ENCODE measurements at places on chromosomes 7 and 10. TPM values are rescaled to one million over a fixed set of nuclear protein-coding genes. Genes with fewer than 3 reads are reported as not detected.

GRCh38 chr7:31326416-31326815, 14.1 kb downstream of the NEUROD6 start:
- no peak for DNase-seq

- DNase-seq = no peak
Observed at GRCh38 chr10:25934621-25935139, 651 bp downstream of the MYO3A start.

GRCh38 chr10:21505711-21506278, 19.7 kb downstream of the SKIDA1 start:
- no peak for DNase-seq

- DNase-seq = no peak
Observed at GRCh38 chr7:18045171-18045570, 17.5 kb upstream of the PRPS1L1 start.

- DNase-seq = no peak
Observed at GRCh38 chr10:1532636-1533035, 204.7 kb downstream of the ADARB2 start.

DNA sequence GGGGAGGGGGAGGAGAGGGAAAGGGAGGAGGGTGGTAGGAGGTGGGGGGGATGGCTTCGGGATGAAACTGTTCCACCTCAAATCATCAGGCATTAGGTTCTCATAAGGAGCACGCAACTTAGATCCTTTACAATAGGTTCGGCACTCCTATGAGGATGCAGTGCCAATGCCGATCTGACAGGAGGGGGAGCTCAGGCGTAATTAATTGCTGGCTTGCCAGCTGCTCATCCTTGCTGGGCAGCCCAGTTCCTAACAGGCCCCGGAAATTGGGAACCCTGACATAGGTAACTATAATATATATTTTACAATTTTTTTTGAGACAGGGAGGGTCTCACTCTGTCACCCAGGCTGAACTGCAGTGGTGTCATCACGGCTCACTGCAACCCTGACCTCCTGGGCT, 118.8 kb upstream of the SFMBT2 start:
- peak; percentile 28 for DNase-seq

DNA sequence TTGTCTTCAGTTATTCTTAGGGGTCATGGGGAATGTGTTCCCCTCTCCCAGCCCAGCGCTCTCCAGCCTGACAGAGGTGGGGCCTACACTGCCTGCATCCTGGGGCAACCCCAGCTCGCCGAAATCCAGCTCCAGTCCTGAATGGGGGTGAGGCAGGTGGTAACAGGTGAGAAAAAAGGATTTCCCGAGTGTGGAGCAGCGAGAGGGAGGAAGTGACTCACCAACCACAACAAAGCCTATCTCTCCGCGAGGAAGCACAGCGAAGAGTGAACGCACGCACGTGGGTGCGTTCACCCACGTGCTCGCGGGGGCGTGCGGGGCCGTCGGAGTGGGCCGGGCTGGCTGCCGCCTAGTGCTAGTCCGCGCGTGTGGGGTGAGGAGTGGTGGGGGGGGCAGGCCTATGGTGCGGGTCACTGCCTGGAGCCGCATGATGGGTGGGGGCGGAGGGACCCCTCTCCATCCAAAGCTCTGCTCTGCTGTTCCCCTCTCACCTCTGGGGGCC, 855 bp upstream of the PALD1 start:
- DNase-seq = no peak

DNA sequence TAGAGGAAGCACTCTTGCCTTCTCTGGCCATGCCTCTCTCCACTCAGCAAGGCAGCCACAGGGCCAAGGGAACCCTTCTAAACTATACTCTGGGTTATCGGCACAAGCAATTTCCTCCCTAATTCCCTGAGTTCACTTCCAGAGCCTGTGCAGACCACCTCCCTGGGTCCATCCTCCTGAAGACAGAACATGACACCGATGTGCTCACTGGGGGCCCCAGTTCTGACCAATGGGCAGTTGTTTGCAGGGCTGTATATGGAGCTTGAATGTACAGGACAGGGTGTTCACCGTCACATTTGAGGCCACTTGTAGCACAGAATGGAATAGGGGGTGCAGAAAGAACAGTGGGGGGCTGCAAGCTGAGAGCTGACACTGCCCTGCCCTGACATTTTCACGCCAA, 77.7 kb downstream of the TFEC start:
- DNase-seq = no peak

GRCh38 chr10:58765910-58766309, 253.2 kb downstream of the BICC1 start:
- DNase-seq = no peak

- peak; percentile 29 for DNase-seq
Observed at GRCh38 chr7:149027611-149028345, 527 bp downstream of the PDIA4 start.

DNA sequence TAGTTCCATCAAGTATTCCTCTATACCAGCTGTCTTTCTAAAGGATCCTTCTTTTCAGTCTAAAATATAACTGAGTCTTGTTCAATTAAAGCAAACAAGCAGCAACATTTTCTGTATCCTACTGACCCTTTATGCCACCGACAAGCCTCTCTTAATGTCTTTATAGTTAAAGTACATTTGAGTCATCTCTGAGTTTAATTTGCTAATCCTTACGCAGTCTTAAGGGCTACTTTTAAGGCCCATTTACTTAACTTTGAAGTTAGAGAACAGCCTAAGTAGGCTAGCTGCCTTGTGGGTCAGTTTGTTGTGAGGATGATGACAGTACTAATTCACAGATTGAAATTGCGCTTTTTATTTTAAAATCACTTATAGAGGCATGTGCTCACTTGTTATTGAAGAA, 265.5 kb upstream of the FERD3L start:
- no peak for DNase-seq

- DNase-seq = no peak
Observed at GRCh38 chr10:78427497-78428031, 393.9 kb downstream of the RPS24 start.

DNA sequence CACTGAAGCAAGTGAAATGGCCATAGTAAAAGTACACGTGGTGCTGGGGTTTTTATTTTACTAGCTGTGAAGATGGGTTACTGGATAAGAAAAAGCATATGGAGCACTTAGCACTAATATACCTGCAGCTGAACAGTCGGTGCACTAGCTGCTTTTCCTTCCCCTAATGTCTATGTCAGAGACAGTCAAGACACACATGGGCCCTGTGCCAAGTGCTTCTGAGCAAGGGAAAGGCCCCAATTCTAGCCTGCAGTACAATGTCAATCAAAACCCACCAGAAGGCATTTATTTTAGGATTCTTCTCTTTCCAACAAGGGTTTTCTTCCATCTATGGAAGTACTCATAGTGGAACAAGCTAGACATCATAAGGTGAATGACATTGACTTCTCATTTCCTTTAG, 716.7 kb downstream of the CCSER2 start:
- no peak for DNase-seq

DNA sequence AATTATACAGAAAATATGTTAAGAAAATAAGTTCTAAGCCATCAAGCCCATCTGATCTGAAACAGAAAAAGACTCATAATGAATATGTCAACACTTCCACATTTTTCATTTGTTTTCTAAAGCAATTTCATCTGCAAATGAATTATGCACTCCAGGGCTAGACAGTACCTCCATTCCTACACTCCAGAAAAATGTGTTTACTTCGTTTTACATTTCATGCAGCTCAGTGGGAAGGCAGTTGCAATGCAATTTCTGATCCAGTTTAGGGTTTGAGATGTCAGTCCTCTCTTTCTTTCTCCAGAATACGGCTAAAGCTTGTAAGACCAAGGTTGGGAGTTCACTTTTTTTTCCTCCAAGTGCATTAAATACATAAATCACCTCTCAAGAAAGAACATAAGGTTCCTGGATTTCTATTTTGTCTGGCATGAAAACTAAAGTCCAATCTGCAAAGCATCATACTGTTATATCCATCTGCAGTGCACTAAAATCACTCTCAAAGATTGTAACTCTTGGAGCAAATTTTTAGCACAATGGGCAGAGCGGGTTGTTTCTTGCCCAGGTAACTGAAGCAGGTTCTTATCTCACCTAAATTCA, 348.8 kb upstream of the C7orf33 start:
- DNase-seq = no peak

DNA sequence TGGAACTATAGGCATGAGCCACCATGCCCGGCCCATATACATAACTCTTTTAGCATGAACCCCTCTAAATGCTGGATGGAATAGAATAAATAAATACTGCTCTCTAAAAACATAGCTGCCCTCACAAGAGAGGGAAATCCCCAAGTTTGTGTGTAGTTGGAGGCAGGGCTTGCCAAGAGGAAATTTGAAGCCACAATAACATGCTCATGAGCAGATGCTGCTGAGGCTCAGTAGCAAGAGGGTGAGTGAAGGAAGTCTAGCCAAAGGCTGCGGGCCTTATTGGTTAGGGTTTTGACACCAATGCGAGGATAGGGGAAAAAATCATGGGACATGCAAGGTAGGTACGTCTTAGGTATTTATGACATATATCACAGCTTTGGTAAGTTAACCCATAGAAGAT, 17.3 kb downstream of the TPK1 start:
- no peak for DNase-seq

GRCh38 chr10:71008150-71008549, 119.8 kb upstream of the PCBD1 start:
- no peak for DNase-seq

DNA sequence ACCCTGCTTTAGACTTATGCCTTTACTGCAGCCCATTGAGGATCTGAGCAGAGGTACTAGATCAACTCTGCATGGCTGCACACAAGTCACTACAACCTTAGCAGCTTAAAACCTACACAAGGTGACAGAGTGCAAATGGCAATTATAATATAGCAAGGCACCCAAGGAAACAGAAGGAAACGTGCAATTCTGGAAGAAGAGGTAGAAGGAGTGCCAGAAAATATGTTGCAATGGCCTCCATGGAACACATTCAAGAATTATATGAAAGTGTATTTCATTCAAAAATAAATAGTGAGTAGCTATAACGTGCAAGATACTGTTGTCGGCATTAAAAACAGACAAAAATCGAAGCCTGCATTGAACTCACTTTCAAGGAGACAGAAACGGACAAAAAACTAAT, 2.9 kb upstream of the AKR1C8 start:
- DNase-seq = no peak

- peak; percentile 74 for DNase-seq
Observed at GRCh38 chr7:29684787-29685650, 121.3 kb upstream of the WIPF3 start.

DNA sequence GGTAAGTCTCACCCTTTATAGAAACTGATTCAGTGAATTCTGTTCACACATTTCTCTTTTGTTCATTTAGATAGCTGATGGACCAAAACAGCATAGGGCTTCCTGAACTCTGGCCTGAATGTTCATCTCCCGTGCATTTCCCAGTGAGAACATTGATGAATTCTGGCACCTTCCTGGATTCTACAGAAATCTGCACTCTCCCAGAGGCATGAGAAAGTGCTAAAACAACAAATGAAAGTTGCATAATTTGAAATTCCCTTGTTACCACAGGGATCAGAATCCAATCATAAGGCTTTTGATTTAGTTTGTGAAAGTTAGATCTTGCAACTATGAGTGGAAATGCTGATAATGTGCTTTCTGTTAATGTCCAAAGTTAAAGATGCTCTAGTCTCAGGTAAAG, 29.7 kb upstream of the SCIN start:
- no peak for DNase-seq

GRCh38 chr10:75398200-75398691, 3.3 kb downstream of the ZNF503 start:
- no peak for DNase-seq

DNA sequence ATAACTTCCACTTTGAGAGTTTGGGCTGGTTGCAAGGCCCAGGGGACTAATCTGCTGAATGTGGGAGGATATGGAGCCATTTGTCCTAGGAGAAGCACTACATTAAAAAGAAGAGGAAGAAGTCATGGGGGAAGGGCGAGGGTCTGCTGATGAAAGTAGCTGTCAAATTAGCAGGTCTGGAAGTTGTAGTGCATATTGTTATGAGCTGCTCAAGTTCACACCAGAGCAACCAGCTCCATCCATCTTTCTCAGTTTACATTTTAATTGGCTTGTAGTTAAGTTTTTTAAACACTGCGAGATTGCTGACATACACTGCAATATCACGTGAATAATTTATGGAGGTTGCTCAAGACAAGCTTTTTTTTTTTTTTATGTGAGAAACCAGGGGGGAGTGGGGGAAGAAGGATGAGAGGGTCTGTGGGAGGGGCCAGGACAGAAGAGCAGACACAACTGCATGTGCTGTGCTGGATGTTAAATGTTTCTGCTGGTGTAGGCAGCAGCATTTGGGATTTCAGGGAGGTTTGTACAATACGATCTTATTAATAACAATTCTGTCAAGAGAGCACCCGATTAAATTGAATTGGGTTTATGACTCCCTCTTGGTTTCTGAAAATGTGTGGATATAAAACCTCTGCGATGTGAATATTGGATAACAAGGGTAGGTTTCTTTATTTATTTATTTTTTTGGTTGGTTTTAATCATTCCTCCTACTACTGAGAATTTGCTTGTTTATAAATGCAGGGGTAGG, 759.0 kb upstream of the GALNT17 start:
- no peak for DNase-seq

- DNase-seq = no peak
Observed at GRCh38 chr7:97697396-97697795, 34.5 kb upstream of the TAC1 start.

- DNase-seq = no peak
Observed at GRCh38 chr10:12103802-12104201, 25.7 kb upstream of the SEC61A2 start.

GRCh38 chr10:28806951-28807759, 129.8 kb downstream of the BAMBI start:
- no peak for DNase-seq

GRCh38 chr10:106857213-106857612, 307.3 kb downstream of the SORCS1 start:
- DNase-seq = no peak

DNA sequence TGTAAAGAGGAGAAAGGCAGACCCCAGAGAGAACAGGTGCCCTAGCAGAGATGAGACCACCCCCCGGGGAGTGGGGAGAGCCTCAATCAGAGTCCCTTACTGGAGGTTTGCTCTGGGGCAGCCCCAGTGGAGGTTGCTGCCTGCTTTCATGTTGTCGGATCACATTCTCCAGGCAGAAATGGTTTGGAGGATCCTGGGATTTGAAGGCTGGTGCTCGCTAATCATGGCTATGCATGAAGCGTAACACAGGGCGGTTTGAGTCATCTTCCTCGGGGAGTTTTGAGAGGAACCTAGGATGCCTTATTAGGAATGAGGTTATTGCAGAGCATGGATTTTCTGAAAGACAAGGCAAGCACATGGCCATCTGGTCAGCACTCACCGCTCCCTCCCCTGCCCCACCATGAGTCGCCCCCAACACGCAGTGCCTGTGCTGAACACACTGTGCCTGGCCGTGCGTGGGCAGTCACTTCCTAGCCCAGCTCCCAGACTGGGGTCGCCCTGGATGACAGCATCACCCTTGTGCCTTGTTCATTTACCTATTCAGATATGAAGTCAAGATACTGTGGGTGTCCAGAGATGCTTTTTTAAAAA, 319.9 kb downstream of the DPP6 start:
- DNase-seq = peak; percentile 47

GRCh38 chr7:154906736-154907355, 96.1 kb downstream of the PAXIP1 start:
- DNase-seq = no peak

THSD7A gene
- not detected for total RNA-seq

LOXL4 gene
- not detected for total RNA-seq

ECHS1 gene
- total RNA-seq = 105 TPM

ADAM12 gene
- not detected for total RNA-seq

PTPN20 gene
- total RNA-seq = not detected

TUBB8 gene
- total RNA-seq = 1.4 TPM

CTBP2 gene
- 85.3 TPM for total RNA-seq

CRYGN gene
- not detected for total RNA-seq

PRPF18 gene
- 32.5 TPM for total RNA-seq

CHST3 gene
- 26.6 TPM for total RNA-seq

FBXL15 gene
- 29.9 TPM for total RNA-seq

IDI2 gene
- not detected for total RNA-seq

CYP2W1 gene
- total RNA-seq = not detected

OR2A7 gene
- not detected for total RNA-seq
